ENCODE measurements at places on chromosomes 16 and 17. TPM values are rescaled to one million over a fixed set of nuclear protein-coding genes. Genes with fewer than 3 reads are reported as not detected.

- no peak for DNase-seq
- H3K4me1 ChIP-seq = no peaks in the 10 kb centered on the region
- H3K36me3 ChIP-seq = no peaks in the 10 kb centered on the region
- H3K4me3 ChIP-seq = no peak overlapping the region
Observed at GRCh38 chr16:14362774-14363371, 267.2 kb downstream of the PARN start.

GRCh38 chr17:32258383-32259140 is 7.1 kb upstream of the RHBDL3 start:
- no peaks in the 10 kb centered on the region for H3K4me1 ChIP-seq
- peaks cover 28% of the 10 kb centered on the region for H3K27me3 ChIP-seq
- H3K27ac ChIP-seq = no peak overlapping the region
- H3K4me3 ChIP-seq = no peak overlapping the region

DNA sequence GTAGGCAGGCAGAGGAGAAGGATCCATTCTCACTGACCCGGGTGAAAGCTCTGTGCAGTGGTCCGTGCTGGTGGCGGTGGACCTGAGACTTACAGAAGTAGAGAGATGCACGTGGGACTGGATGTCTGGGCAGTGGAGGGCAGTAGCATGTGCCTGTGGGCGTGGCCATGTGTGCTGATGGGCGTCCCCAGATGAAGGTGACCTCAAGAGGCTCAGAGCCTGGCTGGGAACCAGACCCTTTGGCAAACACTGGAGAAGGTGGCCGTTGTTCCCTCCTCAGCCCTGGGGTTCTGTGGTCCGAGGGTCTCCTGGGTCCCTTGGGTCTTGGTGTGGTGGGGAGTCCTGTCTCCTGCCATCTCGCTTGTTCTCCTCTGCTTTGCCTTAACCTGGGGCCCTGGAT is 15.6 kb downstream of the WSCD1 start:
- no peaks in the 10 kb centered on the region for H3K36me3 ChIP-seq
- no peak overlapping the region for H3K27ac ChIP-seq
- DNase-seq = no peak

DNA sequence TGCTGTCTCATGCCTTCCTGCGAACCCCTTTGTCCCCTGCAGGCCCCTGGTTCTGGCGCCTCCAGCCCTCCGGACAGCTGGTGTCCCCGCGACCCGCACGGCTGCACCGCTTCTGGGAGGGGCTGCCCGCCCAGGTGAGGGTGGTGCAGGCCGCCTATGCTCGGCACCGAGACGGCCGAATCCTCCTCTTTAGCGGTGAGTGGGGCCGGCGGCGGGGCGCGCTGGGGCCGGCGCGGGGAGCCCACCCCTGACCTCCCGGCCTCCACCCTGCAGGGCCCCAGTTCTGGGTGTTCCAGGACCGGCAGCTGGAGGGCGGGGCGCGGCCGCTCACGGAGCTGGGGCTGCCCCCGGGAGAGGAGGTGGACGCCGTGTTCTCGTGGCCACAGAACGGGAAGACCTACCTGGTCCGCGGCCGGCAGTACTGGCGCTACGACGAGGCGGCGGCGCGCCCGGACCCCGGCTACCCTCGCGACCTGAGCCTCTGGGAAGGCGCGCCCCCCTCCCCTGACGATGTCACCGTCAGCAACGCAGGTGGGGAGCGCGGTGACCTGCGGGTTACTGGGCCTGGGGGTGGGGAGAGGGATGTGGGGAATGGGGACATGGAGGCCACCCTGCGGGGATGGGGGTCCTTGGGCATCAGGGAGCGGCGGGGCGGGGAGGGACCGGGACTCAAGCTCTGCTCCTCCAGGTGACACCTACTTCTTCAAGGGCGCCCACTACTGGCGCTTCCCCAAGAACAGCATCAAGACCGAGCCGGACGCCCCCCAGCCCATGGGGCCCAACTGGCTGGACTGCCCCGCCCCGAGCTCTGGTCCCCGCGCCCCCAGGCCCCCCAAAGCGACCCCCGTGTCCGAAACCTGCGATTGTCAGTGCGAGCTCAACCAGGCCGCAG is 7.1 kb upstream of the IL32 start:
- no peaks in the 10 kb centered on the region for H3K27me3 ChIP-seq
- peak overlapping the region; percentile 82 for H3K4me3 ChIP-seq
- H3K27ac ChIP-seq = peak overlapping the region; percentile 77
- peak; percentile 83 for DNase-seq
- H3K36me3 ChIP-seq = peaks cover 25% of the 10 kb centered on the region
- H3K4me1 ChIP-seq = peaks cover 58% of the 10 kb centered on the region

- peaks cover 22% of the 10 kb centered on the region for H3K36me3 ChIP-seq
- H3K27me3 ChIP-seq = peaks cover 2% of the 10 kb centered on the region
- H3K27ac ChIP-seq = no peak overlapping the region
- peak; percentile 39 for DNase-seq
Observed at GRCh38 chr16:797120-797420, 3.5 kb downstream of the GNG13 start.

- no peaks in the 10 kb centered on the region for H3K27me3 ChIP-seq
- H3K27ac ChIP-seq = peak overlapping the region; percentile 92
- no peaks in the 10 kb centered on the region for H3K36me3 ChIP-seq
- peak overlapping the region; percentile 99 for H3K4me3 ChIP-seq
- no peak for DNase-seq
Observed at GRCh38 chr17:17590141-17590751, 1.3 kb downstream of the PEMT start.

- H3K36me3 ChIP-seq = no peaks in the 10 kb centered on the region
- no peak overlapping the region for H3K27ac ChIP-seq
- H3K27me3 ChIP-seq = peaks cover 6% of the 10 kb centered on the region
- DNase-seq = no peak
- no peaks in the 10 kb centered on the region for H3K4me1 ChIP-seq
Observed at GRCh38 chr17:72506773-72507172, 386.0 kb downstream of the SOX9 start.

- no peaks in the 10 kb centered on the region for H3K4me1 ChIP-seq
- H3K27ac ChIP-seq = no peak overlapping the region
- no peak overlapping the region for H3K4me3 ChIP-seq
Observed at GRCh38 chr17:65857718-65858117, 296.3 kb upstream of the AXIN2 start.

Gene MYH8
- total RNA-seq = not detected

Gene CCL14
- not detected for total RNA-seq

Data from activated CD8-positive, alpha-beta T cell treated with anti-CD3 and anti-CD28 coated beads for 36 hours (primary cell).